ENCODE measurements at places on chromosomes 2 and 18.

DNA sequence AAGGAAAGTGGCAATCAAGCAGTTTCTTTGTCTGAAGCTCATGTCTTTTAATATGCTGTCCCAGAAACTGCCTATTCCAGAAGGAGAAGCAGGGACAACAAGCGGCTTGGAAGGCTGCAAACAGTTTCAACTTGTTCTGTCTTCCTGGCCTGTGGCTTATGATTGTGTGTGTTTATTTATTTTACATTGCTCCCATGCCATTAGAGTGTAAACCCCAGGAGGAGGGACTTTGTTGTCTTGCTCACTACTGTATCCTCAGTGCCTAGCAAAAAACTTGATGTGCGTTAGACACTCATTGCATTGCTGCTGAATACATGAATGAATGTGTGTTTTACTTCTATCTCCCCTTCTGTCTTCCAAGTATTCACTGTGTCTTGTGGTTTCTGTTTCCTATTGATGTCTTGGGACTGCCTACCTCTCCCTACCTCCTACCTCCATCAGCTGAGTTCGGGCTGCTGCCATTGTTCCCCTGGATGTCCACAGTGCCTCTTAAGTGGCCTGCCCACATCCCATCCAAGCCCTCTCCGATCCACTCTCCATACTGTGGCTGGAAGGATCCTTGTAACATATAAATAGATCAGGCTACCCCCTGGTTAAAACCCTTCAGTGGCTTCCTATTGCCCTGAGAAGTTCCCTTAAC lies 261.4 kb downstream of the DYSF start:
- no peak for DNase-seq

DNA sequence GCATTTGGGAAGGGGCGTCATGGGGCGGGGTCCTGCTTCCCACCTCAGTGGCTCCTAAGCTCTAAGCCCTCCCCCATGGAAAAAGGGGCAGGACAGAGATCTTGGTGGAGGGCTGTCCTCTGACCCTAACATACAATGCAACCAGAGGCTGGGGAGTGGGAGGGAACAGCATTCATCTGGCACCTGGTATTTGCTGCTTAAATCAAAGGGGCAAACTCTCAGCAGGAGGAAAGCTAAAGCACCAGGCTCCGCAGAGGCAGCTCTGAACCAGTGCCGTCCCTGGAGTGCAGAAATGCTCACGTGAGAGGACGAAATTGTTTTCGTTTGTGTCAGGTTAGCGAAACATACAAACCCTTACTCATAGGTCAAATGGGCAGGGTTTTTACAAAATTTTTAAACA lies 92.7 kb upstream of the PXDN start:
- no peak for DNase-seq

GRCh38 chr2:126754240-126755004 lies 98.5 kb downstream of the GYPC start:
- no peak for DNase-seq

DNA sequence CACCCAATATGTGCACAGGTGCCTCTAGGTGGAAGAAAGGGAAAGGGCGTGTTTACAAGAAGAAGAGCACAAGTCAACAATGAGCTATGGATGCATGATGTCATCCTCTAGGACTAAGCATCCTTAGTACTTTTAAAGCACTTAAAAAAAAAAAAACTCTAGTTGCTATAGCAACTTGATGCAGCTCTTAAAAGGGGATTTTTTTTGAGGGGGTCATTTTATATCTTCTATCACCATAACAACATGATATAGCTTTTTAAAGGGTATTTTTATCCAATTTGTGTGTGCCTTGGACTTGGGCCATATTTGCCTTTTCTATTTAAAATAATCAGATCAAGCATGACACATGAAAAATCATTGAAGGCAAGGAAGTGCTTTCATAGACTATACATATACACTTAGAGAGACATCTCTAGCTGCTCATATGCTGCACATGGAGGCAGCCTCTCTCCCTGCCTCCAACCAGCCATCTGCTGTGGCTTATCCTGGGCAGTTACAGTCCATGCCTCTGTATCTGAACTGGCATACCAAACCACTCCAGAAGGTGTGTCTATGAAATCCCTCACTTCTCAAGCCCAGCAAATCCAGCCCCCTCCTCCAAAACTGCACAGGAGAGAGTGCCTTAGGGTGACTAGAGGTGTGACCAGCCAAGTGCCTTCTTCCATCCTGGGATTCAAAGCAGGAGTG lies 165.4 kb downstream of the MSH2 start:
- DNase-seq, result no peak

- no peak for DNase-seq
These were observed 19.5 kb upstream of the TMEM163 start for GRCh38 chr2:134738141-134738870.

DNA sequence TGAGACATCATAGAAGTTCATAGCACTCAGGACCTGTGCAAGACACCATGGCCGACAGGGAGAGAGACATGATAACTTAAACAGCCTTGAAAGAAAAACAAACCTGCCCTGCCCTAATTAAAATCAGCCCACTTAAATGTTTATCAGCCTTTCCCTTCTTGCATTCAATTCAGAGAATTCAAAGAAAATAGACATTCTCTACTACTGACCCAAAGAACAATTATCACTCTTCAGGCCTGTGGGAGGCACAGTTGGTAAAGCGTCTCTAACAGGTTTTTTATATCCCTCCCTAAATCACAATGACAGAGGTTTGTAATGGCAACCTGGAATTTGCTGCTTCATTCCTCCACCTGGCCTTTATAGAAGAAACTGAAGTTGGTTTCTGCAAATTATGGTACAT lies 1.7 kb downstream of the CDK15 start:
- no peak for DNase-seq

DNA sequence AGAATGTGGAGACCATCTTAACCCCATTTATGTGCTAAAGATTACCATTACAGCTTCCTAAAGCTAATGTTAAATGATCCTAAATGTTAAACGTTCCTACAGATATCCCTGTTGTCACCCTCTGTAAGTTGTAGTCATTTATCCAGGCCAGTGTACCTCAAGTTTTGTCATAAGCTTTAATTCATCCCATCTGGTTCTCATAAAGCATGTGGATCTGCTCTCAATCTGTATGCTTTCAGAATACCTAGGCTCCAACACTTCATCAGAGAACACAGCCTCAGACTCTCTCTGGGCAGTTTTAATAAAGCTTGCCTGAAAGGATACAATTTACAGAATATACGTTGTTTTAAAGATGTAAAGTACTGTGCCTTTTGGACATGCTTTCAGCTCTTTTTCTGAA lies 4.2 kb upstream of the CCDC178 start:
- no peak for DNase-seq

DNA sequence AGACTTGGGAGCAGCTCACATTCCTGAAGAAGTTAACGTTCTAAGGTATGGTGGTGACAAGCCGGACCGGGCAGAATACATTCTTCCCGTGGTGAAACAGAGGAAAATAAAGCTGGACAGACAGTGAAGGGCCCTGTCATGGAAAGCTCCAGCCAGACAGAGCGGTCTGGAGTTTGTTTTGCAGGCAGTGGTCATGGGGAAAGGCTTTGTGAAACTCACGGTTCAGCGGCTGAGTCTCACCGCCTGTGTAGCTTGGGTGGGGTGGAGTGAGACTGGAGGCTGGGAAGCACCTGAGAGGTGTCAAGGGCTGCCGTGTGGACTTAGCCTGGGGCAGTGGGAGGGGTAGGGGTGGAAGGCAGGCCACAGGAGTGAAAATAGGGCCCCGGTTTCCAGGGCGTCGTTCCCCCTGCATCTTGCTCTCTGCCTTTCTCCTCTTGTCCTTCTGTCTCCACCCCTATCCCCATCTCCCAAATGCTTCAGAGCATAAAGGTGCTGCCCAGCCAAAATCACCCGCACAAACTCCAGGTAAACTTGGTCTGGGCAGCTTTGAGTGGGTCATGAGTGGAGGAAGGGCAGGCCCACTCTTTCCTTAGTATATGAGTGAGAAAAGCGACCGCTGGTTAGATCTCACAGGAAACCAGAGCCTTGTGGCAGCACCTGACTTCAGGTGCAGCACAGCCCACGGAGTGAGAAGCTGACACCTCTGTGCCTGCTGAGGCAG lies 11.4 kb upstream of the SLC20A1 start:
- DNase-seq, result no peak

DNA sequence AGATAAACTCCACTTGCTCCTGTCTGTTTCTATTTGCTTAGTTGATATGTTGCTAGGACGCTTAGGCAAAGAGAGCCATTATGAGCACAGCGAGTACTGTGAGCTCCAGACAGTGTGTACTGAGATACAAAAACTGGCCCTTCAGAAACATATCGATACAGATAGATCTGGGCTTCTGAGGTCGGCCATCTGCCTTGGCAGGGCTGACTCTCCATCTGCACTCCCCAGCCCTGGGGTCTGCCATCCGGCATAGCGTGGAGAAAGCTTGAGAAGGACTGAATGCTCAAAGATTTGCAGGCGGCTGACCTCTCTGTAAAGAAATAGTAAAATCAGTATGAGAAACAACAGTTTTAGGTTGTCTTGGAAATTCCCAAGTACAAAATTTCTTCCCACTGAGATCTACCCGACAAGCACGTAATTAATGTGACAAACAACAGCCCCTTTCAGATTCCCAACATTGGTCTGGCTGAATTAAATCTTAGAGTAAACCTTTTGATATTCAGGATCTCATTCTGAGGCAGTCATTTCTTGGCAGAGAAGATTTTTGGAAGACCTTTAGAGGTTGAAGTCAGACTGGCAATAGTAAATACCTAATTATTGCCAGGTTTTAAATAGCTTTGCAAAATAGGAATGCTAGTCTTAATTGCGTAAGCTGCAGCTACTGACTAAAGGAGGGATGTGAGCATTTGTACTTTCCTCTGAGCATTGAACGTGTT lies 127.4 kb downstream of the CHST9 start:
- no peak for DNase-seq
